ENCODE measurements at places on chromosomes 12 and 14. TPM values are rescaled to one million over a fixed set of nuclear protein-coding genes. Genes with fewer than 3 reads are reported as not detected.

ERBB3 gene
- total RNA-seq: 0.90 TPM

SLC10A1 gene
- total RNA-seq: not detected

POTEG gene
- total RNA-seq: not detected

- no peak for DNase-seq
Measured at GRCh38 chr12:94100211-94100627, 48.2 kb upstream of the PLXNC1 start.

DNA sequence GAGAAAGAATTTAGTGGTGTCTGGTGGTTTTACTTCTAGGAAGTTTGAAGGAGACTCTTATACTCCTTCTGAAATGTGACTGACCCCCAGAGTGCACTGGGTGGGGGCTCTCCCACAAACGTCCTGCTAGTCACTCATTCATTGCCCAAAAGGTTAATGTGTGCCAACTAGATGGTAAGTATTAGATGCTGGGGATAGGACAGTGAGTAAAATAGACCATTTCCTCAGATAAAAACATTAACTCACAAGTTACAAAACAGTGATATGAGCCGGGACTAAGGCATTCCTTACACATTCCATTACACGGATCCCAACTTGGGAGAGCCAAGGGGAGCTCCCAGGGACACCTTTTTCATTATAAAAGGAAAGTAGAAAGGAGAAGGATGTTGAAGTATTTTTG, 185.1 kb downstream of the ATXN7L3B start:
- no peak for DNase-seq

DNA sequence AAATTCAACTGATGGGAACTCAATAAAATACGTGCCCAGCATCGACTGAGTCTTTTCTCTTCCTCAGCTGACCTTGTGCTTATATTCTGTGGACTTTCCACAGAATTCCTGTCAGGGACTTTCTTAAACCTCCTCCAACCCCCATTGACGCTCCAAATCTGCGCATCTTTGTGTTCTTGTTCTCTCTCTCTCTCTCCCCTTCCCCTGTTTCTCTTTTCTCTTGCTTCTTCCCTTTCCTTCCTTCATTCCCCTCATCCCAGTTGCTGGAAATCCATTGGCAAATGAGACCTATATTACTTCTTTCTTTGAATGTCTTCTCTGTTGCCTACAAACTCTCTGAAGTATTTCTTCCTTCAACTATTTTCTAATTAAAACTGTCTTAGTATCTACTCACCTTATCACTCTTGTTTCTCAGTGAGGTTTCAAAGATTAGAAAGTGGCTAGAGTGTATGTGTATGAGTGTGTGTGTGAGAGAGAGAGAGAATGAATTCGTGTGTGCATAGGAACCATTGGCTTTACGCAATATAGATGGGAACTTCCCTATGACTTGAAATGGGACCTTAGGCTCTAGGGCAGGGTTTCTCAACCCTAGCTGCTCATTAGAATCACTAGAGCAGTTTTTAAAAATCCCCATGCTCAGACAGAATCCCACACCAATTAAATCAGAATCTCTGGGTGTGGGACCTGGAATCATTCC, 41.8 kb upstream of the DHRS7 start:
- DNase-seq: no peak

- no peak for DNase-seq
Measured at GRCh38 chr12:108890208-108890607, 10.3 kb downstream of the DAO start.

GRCh38 chr12:82109243-82109642, 248.9 kb downstream of the CCDC59 start:
- no peak for DNase-seq

GRCh38 chr12:19131025-19131444, 1.5 kb downstream of the PLEKHA5 start:
- DNase-seq: no peak

GRCh38 chr14:58428118-58428683, 682 bp downstream of the KIAA0586 start:
- no peak for DNase-seq

- DNase-seq: no peak
Measured at GRCh38 chr14:51097287-51097686, 2.4 kb upstream of the TRIM9 start.

Measured in CD8-positive, alpha-beta T cell (primary cell).